ENCODE measurements at places on chromosomes 4 and X.

GRCh38 chr4:106079616-106080015, 184.3 kb downstream of the NPNT start:
- DNase-seq: no peak

DNA sequence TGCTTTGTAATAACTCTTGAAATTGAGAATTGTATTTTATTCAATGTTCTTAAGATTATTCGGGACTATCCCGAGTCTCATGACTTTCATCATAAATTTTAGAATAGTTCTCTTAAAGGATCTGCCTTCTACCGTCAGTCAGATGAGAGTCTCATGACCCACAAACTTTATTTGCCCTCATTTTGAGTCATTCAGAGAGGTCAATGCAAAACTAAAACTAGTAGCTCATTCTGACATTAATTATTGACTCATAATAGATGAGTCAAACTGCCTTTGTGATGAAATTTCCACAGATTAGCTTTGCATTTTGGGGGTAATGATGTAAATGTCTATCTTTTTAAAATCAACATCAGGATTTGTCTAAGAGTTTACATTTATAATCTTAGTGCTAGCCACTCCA, 1527.3 kb downstream of the TECRL start:
- DNase-seq: peak; percentile 80

DNA sequence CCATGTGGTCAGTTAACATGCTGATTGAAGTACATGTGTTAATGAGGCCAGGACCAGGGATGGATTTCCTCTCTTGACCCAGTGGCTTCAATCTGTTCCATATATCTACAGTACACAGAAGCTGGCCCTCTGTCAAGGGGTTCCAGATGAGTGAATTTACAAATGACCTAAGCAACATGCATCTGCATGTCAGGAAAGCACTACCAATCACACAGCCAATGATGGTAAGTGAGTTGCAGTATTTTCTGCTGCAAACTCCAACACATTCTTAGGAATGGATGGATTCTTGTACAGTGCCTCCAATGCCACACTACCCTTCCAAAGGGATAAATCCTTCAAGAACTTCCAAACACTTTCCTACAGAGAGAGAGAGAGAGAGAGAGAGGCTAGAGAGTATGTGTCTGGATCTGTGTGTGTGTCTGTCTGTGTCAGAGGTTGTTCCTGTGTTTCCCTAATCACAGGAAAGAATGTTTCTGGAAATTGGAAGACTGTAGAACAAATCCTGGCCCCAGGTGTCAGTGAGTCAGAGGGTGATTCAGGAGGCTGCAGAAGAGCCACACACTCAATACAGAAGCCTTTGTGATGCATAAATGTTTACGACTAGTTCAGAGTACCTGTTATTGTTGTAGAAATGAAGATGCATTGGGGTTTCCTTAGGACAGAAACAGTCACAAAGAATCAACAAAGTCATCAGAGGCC, 107.5 kb downstream of the GUCY2F start:
- no peak for DNase-seq

DNA sequence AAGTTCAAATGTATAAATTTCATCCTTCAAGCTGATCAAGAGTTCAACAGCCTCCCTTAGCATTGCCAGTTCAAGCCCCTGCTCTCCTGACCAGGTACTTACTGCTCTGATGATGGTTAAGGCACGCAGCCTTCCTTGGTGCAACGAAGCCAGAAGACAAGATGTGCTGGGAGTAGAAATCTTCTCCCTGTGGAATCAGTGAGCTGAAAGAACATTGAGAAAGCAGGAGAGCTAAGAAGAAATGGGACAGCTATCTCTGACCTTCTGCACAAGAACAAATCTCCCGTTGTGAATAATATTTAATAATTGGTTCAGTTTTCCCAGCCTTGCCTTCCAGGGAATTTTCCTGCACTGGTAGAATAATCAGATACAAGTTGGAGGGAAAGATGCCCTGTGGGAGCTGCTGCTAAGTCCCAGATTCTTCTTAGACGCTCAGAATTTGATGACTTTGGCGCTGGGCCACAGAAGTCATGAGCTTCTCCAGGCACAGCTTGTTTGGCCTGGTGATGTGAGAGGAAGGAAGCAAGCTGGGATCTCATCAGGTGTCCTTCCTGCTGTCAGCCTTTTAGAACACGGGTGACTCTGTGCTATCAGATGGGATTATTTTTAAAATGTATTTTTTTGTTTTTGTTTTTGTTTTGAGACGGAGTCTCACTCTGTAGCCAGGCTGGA, 77.8 kb downstream of the CD38 start:
- DNase-seq: no peak

GRCh38 chr4:149409555-149409962, 406.1 kb downstream of the IQCM start:
- DNase-seq: peak; percentile 9

- no peak for DNase-seq
Measured at GRCh38 chr4:126470862-126471261, 1156.1 kb downstream of the FAT4 start.

GRCh38 chrX:26848511-26848910, 614.6 kb downstream of the PPP4R3C start:
- DNase-seq: peak; percentile 3

- no peak for DNase-seq
Measured at GRCh38 chrX:53433651-53434639, at the start of gene HSD17B10. Gene HSD17B10, minus strand, starts transcription at chrX:53434370. Its CDS starts 25 bp downstream, at chrX:53434345.

DNA sequence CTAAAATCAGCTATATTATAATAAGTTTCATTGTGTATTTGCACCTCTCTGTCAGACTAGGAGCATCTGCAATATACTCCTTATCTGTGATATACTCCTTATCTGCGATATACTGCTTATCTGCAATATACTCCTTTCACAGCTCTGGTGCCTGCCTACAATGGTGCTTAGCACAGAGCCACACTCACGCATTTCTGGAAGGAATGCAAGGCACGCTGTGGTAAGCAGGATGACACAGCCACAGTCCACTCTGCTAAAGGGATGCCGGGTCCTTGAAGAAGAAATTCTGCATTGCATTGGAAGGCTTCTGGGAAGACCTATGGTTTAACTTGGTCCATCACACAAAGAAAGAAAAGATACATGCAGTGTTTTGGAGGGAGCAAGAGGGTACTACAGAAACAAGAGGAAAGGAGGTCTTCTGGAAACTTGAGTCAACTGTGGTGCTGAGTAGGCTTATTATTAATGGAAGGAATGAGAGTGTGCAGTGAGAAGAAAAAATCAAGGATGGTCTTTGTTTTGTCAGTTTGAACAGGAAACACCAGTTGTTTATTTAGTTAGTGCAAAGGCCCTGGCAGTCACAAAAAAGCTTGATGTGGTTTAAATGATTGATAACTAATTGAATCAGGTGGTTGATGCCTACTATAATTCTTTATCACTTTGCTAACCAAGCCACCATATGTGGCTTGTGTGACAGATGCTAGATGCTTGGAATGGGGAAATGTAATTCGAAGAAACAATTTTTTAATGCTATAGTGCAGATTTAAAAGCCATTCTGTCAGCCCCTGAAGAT, 342.3 kb downstream of the GRXCR1 start:
- no peak for DNase-seq

DNA sequence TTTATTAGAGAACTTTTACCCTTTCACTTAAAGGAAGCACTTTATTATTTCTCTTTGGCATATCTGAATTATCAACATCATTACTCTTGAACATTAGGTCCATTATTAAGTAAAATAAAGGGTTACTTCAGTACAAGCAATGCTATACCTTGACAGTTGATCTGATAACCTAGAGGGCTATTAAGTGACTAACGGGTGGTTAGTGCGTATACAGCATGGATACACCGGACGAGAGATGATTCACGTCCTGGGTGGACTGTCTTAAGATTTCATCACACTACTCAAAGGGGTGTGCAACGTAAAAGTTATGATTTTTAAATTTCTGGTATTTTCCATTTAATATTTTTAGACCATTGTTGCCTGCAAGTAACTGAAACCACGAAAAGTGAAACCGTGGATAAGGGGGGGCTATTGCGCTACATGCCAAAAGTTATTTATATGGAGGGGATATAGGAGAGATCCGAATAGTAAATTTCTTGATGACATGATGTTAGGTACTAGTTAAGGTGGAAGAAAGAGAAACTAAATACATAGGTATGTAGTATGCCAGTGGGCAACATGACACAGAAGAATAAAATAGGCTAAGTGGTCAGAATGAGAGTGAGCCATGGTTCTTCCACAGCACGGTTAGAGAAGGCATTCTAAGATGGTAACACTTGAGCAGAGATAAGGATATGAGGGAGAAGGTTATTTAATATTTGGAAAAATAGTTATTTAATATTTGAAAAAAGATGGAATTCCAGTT, 230.8 kb upstream of the ANKRD50 start:
- DNase-seq: no peak

- DNase-seq: no peak
Measured at GRCh38 chrX:57211906-57212305, 74.6 kb upstream of the FAAH2 start.

DNA sequence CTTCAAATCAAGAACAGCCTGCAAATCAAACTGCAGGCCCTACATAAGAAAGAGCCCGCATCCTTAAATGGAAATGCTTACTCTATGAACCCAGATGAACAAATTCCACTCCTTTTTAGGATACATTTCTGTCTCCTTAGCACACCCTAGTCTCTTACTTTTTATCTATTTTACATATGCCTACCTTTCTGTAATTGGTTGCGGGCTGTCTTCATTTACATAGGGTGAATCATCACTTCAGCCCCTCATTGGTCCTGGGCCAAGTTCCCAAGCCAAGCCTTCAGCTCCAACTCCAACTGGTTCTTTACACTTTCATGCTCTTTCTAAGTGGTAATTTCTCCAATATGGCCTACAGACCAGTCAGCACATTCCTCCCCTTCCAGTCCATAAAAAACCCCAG, 219.3 kb downstream of the TRAM1L1 start:
- no peak for DNase-seq

DNA sequence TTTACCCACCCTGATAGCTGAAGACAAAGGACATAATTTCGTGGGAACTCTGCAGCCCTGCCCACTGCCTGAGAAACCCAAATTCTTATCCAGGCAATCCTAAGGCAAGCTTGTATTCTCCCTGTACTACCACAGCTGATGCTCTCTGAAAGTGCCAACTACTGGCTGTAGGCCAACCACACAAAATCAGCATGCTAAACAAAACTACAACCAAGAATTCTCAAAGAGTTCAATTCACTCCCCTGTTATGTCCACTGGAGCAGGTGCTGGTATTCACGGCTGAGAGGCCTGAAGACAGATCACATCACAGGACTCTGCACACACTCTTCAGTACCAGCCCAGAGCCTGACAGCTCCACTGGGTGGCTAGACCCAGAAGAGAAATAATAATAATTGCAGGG, 375.9 kb upstream of the NDST4 start:
- no peak for DNase-seq

- no peak for DNase-seq
Measured at GRCh38 chr4:2247128-2248043, 5.5 kb upstream of the HAUS3 start.

DNA sequence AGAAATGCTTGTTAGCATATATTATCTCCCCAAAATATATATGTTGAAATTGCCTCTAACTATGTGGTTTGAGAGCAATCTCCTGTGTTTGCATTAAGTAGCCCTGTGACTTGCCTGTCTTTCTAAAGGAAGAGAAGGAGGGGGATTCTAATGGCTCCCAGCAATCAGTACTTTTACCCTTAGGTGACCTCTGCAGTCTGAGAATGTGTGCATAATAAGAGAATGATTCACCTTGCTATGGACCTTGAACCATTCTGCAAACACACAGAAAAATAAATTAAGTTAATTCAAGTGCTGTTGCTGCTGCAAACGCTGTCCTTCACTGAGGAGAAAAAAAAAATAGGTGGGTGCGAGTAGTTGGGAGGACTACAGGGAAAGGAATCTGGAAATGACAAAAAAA, 322.2 kb downstream of the IQCM start:
- DNase-seq: peak; percentile 22

DNA sequence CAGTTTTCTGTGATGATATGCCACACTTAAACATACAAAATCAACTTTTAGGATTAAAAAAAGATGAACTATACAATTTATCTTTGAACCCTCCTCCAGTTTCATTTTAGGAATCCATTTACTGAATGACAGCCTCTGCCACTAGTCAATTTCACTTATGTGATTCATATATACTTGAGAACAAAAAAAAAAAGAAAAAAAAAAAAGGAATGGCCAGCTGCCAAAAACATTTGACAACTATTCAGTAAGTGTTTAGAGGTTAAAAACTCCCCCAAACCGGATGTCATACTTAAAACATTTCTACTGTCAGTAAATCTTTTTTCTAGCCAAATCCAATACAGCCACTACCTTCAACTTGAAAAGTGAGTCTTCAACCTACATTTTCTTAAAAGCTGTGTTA, 266.7 kb upstream of the MAGEB2 start:
- no peak for DNase-seq

DNA sequence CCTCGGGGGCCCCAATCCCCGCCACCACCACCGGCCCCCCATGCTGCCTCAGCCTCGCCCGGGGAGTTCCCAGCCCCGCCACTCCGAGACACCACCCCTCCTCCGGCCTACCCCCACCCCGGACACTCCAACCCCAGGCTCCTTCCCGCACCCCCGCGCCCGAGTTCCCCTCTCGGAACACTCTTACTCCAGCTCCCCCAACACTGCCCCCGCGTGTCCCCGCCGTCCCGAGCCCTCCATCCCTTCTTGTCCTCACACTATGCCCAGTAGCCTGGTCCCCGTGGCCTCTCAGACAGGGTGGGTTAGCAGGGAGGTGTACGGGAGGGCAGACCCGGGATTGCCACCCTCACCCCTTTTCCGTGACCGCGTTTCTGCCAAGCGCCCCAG, 276.1 kb downstream of the BCOR start:
- no peak for DNase-seq

DNA sequence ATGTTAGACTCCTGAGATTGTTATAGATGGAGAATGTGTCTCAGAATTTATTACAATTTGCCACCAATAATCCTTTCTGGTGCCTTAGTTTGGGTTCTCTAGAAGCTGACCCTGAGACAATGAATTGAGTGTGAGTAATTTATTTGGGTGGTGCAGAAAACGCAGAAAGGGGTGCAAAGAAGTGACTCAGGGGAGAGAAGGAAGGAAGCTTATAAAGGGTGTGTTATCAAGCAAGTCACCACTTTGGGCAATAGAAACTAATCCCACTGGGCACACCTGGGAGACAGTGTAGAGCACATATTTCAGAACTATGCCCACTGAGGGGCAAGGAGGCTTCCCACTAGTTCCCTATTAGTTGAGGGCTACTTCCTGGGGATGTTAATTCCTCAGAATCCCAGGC, 320.6 kb downstream of the MID1IP1 start:
- no peak for DNase-seq

DNA sequence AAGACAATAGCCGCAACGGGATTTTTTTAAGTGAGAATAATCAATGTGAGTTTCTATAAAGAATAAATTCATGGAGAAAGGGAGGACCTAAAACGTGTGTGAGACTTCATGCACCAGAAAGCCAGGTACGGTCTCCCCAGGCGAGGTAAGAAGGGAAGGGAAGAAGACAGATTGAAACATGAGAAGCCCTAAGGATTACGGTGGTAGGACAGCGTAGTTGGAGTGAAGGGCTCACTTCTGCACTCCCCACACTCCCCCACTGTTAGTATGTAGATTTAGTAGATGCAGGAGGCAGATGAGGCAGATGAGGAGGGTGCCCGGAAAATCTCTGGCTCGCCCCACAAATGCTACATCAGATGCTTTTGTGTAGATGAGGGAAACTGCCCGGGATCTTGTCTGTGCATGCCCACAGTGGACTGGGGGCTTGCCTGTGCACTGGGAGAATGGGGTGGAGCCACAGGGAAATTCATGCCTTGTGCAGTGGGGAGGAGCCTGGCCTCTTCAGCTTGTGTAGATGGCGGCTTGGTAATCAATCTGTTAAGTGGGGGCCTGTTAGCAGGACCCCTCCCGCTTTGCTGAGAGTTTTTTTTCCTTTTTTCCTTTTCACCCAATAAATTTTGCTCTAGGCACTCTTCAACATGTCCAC, 1544.5 kb upstream of the TENM3 start:
- no peak for DNase-seq

- no peak for DNase-seq
Measured at GRCh38 chrX:37509349-37509748, 62.1 kb upstream of the LANCL3 start.
